ENCODE measurements at places on chromosomes 4 and X.

DNA sequence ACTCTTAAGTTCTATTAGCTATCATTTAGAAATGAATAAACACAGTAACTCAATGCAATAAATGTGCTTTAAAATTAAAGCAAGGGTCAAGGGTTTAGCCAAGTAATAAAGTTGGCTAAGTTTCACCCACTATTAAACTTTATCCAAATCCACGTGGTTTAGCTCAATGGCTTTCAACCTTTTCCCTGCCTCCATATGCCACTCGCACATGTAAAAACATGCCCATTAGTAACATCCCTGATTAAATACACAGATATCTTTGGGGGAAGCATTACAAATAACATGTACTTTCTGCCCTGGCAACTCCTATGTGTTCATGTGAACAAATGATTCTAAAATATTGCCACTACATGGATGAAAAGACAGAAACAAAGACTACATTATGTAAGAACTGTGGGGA lies 130.8 kb downstream of the ZAR1 start:
- no peak overlapping the region for H3K4me3 ChIP-seq
- H3K27me3 ChIP-seq, result no peaks in the 10 kb centered on the region
- peaks cover 21% of the 10 kb centered on the region for H3K36me3 ChIP-seq
- no peak for DNase-seq
- H3K4me1 ChIP-seq, result peaks cover 14% of the 10 kb centered on the region
- H3K27ac ChIP-seq, result no peak overlapping the region

DNA sequence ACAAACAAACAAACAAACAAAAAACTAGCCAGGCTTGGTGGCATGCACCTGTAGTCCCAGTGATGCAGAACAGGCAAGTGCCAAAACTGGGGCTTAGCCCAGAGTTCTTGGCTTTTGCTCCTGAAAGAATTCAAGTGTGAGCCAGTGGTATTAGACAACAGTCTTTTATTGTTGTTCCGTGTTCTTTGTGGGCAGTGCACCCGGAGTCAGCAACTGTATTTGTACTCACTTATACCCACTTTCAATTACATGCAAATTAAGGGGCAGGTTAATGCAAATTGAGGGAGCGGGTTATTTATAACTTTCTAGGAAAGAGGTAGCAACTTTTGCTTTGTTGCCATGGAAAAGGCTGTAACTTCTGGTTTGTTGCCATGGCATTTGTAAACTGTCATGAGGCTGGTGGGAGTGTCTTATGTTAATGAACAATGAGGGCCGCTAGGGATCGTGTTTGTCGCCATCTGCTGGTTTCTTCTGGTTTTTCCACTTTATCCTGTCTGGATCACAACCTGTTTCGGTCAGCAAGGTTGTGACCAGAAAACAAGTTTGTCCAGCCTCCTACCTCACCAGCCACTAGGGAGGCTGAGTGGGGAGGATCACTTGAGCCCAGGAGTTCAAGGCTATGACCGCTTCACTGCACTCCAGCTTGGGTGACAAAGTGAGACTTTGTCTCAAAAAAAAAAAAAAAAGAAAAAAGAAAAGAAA lies 88.8 kb upstream of the ESX1 start:
- peaks cover 15% of the 10 kb centered on the region for H3K4me1 ChIP-seq
- no peak overlapping the region for H3K4me3 ChIP-seq
- peak; percentile 13 for DNase-seq
- no peak overlapping the region for H3K27ac ChIP-seq
- no peaks in the 10 kb centered on the region for H3K36me3 ChIP-seq

DNA sequence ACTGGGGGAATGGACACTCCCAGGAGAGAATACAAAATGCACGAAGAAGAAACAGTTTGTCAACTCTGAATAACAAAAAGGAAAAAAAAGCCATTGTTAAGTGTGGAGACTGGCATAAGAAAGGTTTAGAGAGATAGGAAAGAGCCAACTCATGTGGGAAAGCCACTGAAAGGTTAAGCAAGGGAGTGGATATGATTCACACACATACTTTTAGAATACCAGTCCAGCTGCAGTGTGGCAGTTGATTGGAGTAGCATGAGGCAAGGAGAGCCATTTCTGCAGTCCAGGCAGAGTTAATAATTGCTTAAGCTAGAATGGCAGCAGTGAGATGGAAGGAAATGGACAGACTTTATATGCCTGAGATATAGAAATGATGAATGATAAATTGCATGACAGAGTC lies 36.9 kb upstream of the ADAD1 start:
- no peak overlapping the region for H3K4me3 ChIP-seq
- peaks cover 11% of the 10 kb centered on the region for H3K36me3 ChIP-seq
- no peak overlapping the region for H3K27ac ChIP-seq
- no peaks in the 10 kb centered on the region for H3K27me3 ChIP-seq
- no peaks in the 10 kb centered on the region for H3K4me1 ChIP-seq
- DNase-seq, result no peak

DNA sequence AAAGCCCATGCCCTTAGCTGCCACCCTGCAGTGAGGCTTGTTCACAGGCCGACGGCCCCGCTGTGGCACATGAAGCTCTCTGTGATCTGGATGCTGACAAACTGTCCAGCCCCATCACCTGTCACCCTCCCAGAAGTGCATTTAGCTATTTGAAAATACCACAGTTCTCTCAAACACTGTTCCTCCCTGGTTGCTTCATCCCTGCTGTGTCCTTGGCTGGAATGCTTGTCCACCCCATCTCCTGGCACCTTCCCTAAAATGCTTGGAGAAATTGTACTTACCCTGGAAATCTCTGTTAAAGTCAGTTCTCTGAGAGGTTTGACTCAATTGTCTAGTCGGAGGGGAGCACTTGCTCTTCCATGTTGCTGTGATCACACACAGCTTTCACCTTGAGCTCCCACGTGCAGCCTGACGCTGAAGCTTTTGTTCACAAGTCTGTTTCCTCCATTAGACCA lies 10.1 kb downstream of the SYNPO2 start:
- no peak overlapping the region for H3K27ac ChIP-seq
- peaks cover 7% of the 10 kb centered on the region for H3K27me3 ChIP-seq
- H3K36me3 ChIP-seq, result no peaks in the 10 kb centered on the region
- H3K4me3 ChIP-seq, result no peak overlapping the region

DNA sequence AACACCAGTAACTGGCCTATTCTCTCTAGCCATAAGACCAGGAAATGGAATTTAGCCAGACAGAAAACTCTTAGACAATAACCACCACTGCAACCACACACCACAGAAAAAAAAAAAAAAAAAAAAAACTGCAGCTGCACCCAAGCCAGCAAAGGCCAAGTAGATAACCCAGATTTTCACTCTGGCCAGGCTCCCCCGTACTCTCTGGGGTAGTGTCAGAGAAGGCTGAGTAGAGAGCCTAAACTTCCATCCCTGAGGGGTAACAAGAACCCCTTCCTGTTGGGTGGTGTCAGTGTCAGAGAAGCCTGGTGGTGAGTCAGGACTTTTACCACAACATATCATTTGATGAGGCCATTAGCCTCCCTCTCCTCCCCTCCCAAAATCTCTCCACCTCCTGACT lies 5.6 kb upstream of the DLG3 start:
- H3K27me3 ChIP-seq, result peaks cover 37% of the 10 kb centered on the region
- no peak for DNase-seq
- no peak overlapping the region for H3K4me3 ChIP-seq
- H3K36me3 ChIP-seq, result no peaks in the 10 kb centered on the region
- H3K27ac ChIP-seq, result no peak overlapping the region

DNA sequence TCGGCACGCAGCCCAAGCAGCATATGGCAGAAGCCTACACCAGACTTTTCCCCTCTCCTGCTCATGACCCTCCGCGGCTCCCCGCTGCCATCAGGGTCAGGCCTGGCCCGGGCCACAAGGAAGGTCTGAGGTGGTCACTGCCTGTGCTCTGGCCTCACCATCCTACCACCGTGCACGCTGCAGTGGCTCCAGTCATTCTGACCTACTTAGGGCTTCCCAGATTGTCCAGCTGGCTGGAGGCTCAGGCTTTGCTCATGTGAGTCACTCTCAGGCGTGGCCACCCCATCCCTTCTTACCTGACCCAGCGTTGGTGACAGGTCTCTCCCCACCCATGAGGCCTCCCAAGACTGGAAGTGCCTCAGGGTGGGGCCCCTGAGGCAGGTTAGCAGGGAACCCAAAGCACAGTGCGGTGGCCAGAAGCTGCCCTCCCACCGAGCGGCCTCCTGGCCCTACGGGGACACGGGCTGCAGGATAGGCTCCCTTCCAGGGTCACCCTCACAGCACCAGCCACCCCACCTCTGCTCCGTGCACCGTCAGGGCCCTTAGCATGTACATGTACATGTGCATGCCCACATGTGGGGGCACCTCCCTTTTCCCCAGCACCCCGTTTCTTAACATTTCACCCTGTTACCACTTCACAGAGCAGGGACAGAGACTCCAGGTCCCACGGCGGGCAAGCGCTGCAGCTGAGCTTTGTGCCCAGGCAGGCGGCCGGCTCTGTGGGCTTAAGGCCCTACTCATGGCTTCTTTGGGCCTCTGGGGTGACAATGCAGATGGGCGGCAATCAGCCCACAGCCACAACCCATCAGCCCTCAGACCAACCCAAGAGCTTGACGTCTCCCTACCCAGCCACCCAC lies 2.2 kb downstream of the TREX2 start:
- H3K27ac ChIP-seq, result no peak overlapping the region
- DNase-seq, result no peak
- no peaks in the 10 kb centered on the region for H3K4me1 ChIP-seq
- H3K4me3 ChIP-seq, result no peak overlapping the region
- peaks cover under 1% of the 10 kb centered on the region for H3K27me3 ChIP-seq
- no peaks in the 10 kb centered on the region for H3K36me3 ChIP-seq

GRCh38 chr4:33626221-33626620 lies 2618.1 kb downstream of the ARAP2 start:
- DNase-seq, result no peak
- no peaks in the 10 kb centered on the region for H3K36me3 ChIP-seq
- peaks cover 15% of the 10 kb centered on the region for H3K4me1 ChIP-seq
- no peak overlapping the region for H3K27ac ChIP-seq
- no peaks in the 10 kb centered on the region for H3K27me3 ChIP-seq

DNA sequence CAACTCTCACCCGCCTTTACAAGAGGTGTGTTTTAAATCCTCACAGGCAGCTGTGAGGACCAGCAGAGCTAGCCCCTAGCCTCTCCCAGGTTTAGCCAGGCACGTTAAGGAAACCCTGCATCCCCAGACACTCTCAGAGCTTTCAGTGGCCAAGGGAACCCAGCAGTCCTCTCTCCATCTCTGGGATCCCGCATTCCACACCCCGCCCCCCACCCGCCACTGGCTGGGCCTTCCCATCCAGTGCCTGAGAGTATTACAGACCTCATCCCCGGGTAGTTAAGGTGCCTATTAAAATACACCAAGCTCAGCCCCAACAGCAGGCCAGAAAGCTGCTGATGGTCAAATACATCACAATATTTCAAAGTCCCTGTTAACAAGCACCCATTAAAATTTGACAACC lies 256.2 kb downstream of the BCOR start:
- no peaks in the 10 kb centered on the region for H3K36me3 ChIP-seq
- peaks cover 7% of the 10 kb centered on the region for H3K27me3 ChIP-seq
- H3K4me3 ChIP-seq, result no peak overlapping the region
- DNase-seq, result no peak

- no peak overlapping the region for H3K27ac ChIP-seq
- no peaks in the 10 kb centered on the region for H3K36me3 ChIP-seq
- H3K4me3 ChIP-seq, result no peak overlapping the region
These were observed 366.7 kb downstream of the PCDH7 start for GRCh38 chr4:31086756-31087330.

- H3K4me3 ChIP-seq, result no peak overlapping the region
- H3K27ac ChIP-seq, result no peak overlapping the region
- no peaks in the 10 kb centered on the region for H3K27me3 ChIP-seq
- peaks cover 6% of the 10 kb centered on the region for H3K4me1 ChIP-seq
- no peak for DNase-seq
- peaks cover 1% of the 10 kb centered on the region for H3K36me3 ChIP-seq
These were observed 52.5 kb upstream of the ATXN3L start for GRCh38 chrX:13372203-13372980.

DNA sequence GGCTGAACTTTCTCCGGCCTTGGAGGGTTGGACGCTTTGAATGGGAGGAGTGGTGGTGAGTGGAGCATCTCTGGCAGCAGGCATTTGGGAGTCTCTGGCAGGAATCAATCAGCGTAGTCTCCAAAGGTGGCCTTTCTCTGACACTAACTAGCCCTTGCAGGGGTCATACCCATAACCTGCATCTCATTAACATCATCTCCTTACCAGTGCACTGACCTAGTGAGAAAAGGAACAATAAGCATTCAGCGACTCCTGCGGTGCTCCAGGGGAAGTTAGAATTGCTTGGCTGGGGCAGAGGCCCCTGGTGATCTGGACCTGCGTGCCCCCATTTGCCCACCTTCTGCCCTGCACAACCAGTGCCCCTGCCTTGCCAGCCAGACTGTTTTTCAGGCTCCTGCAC lies 161.9 kb downstream of the PTTG2 start:
- no peaks in the 10 kb centered on the region for H3K27me3 ChIP-seq
- H3K4me1 ChIP-seq, result peaks cover 29% of the 10 kb centered on the region
- peaks cover 29% of the 10 kb centered on the region for H3K36me3 ChIP-seq
- no peak for DNase-seq
- H3K4me3 ChIP-seq, result no peak overlapping the region
- peak overlapping the region; percentile 35 for H3K27ac ChIP-seq

- H3K27ac ChIP-seq, result no peak overlapping the region
- peaks cover 11% of the 10 kb centered on the region for H3K4me1 ChIP-seq
- H3K4me3 ChIP-seq, result no peak overlapping the region
- H3K36me3 ChIP-seq, result no peaks in the 10 kb centered on the region
These were observed 630.3 kb upstream of the KLHL4 start for GRCh38 chrX:86887341-86887740.

DNA sequence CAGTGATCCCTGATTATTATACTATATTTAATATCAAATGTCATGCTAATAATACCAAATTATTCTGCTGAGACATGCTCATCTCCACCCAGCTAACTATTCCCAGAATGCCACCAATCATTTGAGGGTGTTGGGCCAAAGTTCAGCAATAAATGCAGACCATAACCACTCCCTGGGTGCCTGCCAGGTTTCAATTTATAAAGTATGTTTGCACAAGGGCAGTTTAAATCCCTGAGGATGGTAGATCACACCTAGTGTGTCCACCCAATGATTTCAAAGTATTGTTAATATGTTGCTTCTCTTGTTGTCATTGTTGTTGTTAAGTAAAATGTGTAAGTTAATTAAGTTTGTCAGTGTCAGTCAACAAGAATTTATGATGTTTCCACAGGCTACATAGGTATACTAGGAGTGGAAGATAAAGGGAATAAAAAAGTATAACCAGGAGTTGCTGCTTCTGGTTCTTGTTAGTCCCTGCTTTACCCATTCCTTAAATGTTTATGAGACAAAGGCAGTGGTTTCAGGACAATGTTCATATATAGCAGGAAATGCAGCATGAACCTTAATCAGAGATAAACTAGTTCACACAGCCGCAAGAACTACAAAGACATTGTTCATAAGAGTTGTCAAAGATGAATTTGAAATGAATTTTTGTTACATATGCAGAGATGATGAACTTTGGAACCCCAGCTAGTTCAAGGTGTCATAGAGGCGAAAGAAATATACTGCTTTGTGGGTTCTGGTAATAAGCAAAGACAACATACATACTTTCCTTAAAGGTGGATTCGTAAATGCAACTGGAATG lies 25.5 kb downstream of the HPGD start:
- no peak overlapping the region for H3K4me3 ChIP-seq
- H3K36me3 ChIP-seq, result no peaks in the 10 kb centered on the region
- H3K27me3 ChIP-seq, result no peaks in the 10 kb centered on the region
- DNase-seq, result no peak
- peaks cover 19% of the 10 kb centered on the region for H3K4me1 ChIP-seq
